Fibroblast of lung (primary cell): ENCODE measurements at places on chromosomes 3 and 15.

GRCh38 chr3:122000936-122001605 lies 21.0 kb downstream of the ILDR1 start:
- DNase-seq, result no peak

DNA sequence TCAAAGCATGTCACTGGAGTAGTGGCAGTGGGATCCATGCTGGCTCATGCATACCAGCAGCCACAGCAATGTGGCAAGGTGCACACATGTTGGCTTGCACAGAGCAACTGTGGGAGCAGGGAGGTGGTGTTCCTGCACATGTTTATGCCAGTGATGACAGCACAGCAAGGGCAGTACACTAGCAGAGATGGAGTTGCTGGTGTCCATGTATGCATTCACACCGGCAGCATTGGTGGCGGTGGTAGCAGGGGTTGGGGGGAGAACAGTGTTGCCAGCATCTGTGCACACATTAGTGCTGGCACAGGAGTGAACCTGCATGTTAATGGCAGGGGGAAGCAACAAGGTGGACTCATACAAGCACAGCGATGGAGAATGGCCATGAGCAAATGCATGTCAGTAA lies 202.0 kb upstream of the KCNMB2 start:
- DNase-seq, result no peak

- DNase-seq, result no peak
Observed at GRCh38 chr3:113129168-113129567, 82.2 kb upstream of the BOC start.

- no peak for DNase-seq
Observed at GRCh38 chr3:12896063-12896985, 55.0 kb upstream of the RPL32 start.

DNA sequence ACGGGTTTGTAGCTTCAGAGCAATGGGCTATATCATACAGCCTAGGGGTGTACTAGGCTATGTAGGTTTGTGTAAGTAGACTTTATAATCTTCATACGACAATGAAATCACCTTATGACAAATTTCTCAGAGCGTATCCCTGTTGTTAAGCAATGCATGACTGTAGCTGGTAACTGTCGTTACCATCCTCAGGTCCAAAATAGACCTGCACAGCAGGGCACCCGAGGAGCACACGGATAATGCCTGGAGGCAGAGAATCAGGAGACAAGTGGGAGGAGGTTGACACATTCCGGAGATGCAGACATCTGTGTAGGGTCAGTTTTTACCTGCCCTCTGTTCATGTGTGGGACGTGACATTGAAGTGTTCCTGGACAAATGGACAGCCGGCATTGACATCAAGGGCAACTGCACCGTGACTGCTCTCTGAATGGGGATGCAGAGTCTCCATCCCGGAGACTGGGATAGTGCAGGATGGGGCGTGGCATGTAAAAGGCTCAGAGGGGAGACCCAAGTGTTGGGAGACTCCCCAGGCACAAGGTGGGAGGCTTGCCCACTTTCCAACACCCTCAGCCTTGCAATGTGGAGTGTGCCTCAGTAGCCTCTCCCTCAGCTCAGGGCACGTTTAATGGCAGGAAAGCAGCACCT lies 45.9 kb upstream of the PGPEP1L start:
- no peak for DNase-seq

DNA sequence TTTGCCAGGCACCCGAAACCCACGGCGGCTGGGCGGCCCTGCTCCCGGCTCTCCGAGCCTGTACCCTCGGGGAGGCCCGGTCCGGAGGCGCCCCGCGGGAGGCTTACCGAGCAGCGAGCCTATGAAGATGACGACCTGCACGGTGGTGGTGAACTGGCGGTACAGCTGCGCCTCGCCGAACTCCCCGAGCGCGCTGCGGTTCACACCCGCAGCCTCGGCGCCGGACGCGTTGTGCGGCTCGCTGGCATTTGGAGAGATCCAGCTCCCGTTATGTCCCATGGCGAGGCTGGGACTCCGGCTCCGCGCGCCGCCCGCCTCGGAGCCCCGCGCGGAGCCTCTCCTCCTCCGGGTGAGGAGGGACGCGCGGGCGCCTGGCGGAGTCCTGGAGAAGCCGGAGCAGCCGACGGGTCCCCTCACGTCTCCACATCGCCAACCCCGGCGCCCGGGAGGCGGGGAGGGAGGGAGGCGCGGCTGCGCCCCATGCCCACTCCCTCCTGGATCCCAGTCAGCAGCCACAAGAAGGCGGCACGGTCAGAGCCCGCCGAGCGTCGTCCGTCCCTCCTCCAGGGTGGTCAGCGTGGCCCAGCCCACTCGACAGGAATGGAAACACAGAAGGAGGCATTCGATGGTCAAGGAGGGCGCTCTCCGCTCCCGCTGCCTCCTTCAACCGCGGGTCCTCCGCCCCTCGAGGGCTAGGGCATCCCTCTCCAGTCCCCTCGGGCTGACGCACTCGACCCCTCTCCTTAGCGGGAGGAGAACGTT lies at the start of gene GPR176:
TSS of gene GPR176 (minus strand) at position 519 of the 762 bp plus-strand sequence. CDS start at position 279, 240 bp downstream.
- DNase-seq, result peak; percentile 85
